NK-92 treated with Interleukin-12 subunit alpha and Interleukin-12 subunit beta, amount 100 ng/mL, for 24 hours (cell line): ENCODE measurements at places on chromosomes 3 and 15.

DNA sequence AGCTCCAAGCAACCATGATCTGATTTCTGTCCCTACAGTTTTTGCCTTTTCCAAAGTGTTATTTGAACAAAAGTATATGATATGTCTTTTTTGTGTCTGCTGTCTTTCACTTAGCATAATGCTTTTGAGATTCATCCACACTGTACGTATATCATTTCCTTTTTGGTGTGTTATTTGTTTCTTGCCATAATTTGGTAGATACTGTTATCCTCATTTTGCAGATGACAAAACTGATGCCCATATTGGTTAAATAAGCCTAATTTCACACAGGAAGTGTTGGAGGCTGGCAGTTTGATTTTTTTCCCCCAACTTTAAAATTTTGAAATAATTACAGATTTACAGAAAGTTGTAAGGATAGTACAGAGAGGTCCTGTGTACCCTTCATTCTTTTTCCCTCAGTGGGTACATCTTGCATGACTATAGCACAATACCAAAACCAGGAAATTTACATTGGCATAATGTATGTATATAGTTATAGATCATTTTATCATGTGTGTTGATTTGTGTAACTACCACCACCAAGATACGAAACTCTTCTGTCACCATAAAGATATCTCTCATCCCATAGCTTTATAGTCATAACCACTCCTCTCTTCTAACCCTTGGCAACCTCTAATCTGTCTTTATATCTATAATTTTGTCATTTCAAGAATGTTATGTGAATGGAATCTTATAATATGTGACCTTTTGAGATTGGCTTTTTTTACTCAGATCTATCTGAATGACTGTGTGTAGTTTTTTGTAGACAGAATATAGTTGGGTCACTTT, 55.6 kb downstream of the RASA2 start:
- DNase-seq: no peak

DNA sequence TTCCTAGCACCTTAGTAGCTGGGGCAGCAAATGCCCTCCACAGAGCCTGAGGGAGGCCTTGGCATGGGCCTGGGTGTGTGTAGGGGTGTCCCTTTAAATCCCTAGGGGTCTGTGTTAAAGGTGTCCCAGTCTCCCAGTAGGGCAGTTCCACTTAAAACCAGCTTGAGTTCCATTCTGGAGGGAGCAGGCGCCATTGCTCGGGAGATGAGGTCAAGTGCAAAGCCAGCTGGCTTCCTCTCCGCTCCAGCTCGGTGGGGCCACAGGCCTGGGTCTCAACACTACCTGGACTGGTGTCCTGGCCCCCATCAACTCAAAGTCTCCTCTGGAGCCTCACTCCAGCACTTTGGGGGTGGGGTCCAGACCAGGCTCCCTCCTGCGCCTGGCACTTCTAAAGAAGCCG, 25.2 kb downstream of the FEM1B start:
- DNase-seq: no peak

GRCh38 chr15:70327856-70328678, 230.3 kb upstream of the TLE3 start:
- DNase-seq: no peak

GRCh38 chr3:11006986-11007933, 14.7 kb downstream of the SLC6A1 start:
- DNase-seq: no peak

DNA sequence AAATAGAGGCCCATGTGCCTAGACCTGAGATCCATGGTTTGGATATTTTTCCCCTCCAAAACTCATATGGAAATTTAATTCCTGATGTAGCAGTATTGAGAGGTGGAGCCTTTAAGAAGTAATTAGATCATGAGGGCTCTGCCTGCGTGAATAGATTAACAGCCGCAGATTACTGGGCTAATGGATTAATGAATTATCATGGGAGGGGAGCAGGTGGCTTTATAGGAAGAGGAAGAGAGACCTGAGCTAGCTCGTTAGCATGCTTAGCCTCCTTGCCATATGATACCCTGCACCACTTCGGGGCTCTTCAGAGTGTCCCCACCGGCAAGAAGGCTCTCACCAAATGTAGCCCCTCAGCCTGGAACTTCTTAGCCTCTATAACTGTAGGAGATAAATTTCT, 15.8 kb downstream of the ARHGEF26 start:
- no peak for DNase-seq

- DNase-seq: no peak
These were observed 97.9 kb downstream of the RORA start for GRCh38 chr15:61130950-61131942.

GRCh38 chr3:53650424-53650823, 156.0 kb downstream of the CACNA1D start:
- DNase-seq: no peak

- DNase-seq: no peak
These were observed 11.9 kb upstream of the PARL start for GRCh38 chr3:183896610-183897009.

GRCh38 chr3:124363476-124363875, 366.8 kb upstream of the UMPS start:
- no peak for DNase-seq

DNA sequence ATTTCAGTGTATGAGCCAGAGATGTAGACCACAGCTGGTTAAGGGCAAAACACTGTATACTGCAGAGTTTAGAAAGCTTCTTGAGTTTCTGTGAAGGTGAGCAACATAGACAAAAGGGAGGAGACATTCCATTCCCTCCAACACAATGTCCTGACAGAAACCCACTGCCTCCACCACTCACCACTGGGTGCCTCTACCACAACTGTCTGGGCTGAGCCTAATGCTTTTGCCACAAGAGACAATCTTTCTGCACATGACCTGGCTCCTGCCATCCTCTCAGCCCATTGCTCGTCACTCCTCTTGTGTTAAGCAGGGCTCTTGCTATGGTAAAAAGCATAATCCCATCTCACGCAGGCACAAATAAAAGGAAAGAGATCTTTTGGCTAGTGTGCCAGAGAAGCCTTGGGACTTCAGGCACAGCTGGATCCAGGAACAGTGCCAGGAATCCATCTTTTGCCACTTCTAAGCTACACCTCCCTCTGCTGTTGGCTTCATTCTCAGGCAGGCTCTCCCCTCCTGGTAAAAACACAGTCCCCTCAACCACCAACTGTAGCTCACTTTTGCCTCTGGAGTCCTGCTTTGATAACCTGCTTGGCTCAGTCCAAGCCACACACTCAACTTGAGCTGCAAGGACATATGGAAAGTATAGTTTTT, 140.6 kb upstream of the PRR20G start:
- no peak for DNase-seq

DNA sequence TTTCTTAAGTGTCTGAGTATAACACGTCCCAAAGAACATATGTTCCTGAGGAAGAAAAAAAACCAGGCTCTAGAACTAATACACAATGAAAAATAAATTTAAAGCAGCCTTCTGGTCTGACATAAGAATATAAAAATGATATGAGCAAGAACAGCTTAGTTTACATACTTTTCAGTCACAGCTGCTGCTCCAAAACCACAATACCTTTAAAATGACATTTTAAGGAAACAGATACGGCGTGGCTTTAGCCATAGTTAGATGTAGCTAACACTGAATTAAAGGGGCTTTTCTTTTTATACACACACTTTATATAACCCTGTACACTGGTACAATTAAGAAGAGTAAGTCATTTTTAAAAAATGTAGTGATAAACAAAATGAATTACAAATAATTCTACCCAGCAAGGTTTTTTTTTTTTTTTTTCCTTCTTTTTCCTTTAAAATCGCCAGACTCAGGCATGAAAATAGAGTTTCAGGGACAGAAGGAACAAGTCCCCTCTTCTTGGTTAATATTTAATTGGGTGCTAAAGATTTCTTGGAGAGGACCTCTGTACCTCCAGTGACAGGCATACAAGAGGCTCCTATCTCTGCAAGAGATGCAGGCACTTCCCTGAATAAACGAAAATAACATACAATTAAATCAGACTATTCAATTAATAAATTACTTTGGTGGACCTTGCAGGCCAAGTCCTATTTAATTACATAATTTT, 265.6 kb downstream of the FOXP1 start:
- no peak for DNase-seq

DNA sequence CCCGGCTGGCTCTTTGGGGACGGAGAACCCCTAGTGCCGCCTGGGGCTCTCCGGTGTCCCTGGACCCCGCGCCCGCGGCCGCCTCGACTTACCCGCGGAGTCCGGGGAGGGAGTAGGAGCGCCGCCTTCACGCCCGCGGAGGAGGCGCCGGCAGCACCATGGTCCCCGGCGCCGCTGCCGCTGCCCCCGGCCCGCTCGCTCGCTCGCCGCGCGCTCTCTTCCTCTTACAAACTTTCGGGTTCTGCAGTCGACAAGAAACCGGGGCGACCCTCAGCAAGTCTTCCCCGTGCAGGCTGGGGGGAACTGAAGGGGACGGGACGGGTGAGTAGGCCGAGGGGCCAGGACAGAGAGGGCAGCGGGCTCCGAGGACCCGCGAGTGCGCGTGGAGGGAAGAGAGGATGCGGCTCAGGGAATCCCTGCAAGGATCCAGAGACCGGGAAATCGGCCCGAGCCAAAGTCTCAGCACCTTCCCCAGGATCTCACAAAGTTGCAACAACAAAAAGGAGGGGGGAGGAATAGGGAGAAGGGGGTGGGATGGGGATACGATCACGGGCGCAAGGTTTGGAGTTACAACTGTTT, 2.0 kb downstream of the FOXP1 start:
- no peak for DNase-seq

GRCh38 chr3:165442061-165442460, 245.9 kb upstream of the SLITRK3 start:
- no peak for DNase-seq

GRCh38 chr15:83449937-83450506, 2.9 kb downstream of the SH3GL3 start:
- no peak for DNase-seq

GRCh38 chr3:167091226-167091625, 288.9 kb downstream of the ZBBX start:
- DNase-seq: no peak

DNA sequence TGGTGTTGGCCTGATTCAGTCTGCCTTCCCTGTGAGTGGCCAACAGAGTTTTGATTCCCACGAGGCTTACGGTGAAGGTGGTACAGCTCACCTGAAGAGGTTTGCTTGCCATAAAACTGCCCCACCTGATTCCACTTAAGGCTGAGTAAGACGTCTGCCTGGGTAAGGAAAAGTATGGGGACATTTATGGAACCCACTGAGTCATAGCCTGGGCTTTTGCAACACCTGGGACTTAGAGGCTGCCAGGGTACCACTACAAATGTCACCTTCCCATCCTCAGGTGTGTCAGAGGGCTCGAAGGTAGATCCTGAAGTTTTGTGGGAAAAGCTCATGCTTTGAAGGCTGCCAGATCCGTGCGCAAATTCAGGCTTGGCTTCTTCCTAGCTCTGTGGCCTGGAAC, 56.9 kb upstream of the SLCO2A1 start:
- DNase-seq: no peak

DNA sequence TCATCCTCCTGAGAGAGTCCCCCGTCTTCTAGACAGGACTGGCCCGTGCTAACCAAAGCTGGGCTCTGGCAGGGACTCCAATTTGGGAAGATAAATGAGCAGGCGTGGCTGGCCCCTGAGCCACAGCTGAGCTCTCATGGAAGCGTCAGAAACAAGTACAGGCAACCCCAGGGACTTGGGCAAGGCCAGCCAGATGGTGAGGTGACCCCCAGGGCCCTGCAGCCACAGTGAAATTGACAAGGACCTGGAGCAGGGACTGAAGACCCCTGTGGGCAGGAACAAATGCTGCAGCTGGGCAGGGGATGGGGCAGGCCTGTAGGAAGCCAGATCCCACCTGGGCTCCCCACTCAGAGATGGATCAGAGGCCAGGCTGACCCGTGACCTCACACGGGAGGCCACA, 32.8 kb upstream of the CGNL1 start:
- no peak for DNase-seq

DNA sequence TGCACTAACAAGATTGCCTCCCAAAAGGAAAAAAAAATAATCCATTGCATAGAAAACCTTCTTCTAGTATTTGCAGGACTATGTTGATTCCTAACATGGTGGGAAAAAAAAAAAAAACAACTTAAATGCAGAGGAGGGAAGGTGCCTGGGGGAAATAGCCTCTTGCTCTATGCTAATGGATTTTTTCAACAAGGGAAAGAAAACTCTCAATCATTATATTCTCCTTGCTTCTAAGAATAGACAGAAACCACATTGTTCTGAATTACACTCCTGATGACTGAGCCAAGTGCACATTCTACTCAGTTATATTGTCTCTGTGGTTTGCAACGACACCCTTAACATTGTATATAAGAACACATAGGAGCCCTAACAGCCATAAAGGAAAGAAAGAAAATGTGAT, 760.2 kb downstream of the NAALADL2 start:
- DNase-seq: no peak

- DNase-seq: no peak
These were observed 78.6 kb upstream of the PFN2 start for GRCh38 chr3:150049317-150049716.

GRCh38 chr15:51647128-51647562, 24.6 kb upstream of the DMXL2 start:
- DNase-seq: no peak

DNA sequence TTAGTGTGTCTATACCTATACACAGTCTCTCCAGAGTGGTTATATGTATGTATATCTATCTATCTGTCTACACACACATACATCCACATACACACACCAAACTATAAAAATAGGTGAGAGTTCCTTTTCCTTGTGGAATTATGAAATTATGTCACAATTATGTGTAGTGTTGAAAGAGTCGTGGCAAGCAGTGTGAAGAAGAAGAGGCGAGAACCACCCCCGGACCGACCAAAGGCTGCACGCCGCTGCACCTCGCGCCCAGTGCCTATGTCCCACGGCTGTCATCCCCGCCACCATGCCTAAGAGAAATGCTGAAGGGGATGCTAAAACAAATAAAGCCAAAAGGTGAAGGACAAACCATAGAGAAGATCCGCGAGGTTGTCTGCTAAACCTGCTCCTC, 95.0 kb upstream of the RAP2B start:
- DNase-seq: no peak

DNA sequence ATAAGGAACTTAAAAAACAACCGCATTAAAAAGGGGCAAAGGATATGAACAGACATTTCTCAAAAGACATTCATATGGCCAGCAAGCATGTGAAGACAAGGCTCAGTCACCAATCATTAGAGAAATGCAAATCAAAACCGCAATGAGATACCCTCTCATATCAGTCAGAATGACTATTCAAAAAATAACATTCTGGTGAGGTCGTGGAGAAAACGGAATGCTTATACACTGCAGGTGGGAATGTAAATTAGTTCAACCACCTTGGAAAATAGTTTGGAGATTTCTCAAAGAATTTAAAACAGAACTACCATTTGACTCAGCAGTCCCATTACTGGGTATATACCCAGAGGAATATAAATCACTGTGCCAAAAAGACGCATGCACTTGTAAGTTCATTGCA, 496.6 kb upstream of the SGO1 start:
- DNase-seq: no peak

GRCh38 chr3:13135811-13136321, 62.6 kb upstream of the IQSEC1 start:
- no peak for DNase-seq

DNA sequence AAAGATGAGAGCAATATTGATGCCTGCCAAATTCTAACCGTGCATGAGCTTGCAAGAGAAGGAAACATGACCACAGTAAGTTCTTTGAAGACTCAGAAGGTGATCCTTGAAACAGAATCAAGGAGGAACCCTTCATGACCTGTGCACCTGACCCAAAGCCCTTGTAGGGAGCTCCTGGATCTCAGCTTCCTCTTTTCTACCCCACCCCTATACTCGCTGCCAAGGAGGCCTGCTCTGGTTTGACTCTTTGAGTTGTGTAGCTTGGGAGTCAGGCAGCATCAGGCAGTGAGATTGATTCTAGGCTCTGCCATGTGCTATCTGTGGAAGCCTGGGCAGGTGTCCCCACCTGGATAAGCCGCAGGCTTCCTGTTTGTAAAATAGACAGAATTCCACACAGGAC, 10.6 kb downstream of the TTC21A start:
- DNase-seq: no peak
